AG09309 (cell line): ENCODE measurements at places on chromosomes 13 and 19.

DNA sequence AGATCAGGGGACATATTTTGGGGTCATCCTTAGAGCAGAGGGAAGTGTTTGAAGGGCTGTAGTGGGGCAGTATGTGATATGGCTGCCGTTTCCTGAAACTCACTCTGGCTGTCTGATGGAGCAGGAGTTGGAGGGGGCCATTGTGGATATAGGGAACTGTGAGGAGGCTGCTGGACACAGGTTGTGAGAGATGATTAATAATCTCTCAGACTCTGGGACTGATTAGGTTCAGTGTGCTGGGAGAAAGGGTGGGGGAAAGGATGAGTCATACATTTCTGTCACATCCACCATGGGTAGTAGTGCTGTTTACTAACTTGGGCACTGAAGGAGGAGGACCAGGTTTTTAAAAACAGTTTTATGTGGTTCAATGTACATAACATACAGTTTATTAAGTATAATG, 4.8 kb downstream of the B3GLCT start:
- no peak for DNase-seq

GRCh38 chr19:42295831-42296525, 6.0 kb upstream of the PRR19 start:
- no peak for DNase-seq

GRCh38 chr13:89255844-89256406, 1584.8 kb downstream of the SLITRK5 start:
- DNase-seq = no peak

DNA sequence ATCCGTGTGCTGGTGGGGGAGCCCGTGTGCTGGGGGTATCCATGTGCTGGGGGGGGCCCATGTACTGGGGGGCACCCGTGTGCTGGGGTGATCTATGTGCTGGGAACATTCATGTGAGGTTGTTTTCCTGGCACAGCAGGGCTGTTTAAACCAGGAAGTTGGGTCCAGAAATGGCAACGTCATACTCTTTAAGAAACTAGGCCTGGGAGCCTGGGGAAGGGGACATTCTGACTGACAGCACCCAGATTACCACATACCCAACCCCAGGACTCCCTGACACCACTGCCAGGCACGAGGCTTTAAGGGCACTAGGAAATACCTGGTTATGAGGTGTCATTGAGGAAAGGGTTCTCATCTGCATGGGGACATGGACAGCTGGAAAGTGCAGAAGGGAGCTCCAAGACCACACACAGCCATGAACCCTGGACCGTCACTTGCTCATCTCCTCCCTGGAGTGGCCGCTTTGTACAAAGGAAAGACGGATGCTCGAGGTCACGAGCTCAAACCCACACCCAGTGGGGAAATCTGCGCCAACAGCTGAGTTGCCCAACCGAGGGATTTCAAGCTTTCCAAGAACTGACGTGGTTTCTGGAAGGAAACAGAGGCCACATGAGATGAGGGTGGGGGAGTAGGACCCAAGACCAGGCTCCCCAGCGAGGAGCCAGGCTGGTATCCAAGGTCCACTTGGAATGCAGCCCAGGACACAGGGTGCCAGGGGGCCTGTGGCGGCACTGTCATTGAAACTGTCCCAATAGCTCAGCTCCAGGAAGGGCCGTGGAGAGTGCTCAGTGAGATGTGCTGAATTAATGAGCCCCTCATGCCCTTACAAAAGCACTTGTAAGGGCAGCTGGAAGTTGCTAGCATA, 40.9 kb downstream of the RAB20 start:
- DNase-seq = peak; percentile 51

GRCh38 chr13:24071016-24071415, 89.5 kb upstream of the SPATA13 start:
- no peak for DNase-seq

DNA sequence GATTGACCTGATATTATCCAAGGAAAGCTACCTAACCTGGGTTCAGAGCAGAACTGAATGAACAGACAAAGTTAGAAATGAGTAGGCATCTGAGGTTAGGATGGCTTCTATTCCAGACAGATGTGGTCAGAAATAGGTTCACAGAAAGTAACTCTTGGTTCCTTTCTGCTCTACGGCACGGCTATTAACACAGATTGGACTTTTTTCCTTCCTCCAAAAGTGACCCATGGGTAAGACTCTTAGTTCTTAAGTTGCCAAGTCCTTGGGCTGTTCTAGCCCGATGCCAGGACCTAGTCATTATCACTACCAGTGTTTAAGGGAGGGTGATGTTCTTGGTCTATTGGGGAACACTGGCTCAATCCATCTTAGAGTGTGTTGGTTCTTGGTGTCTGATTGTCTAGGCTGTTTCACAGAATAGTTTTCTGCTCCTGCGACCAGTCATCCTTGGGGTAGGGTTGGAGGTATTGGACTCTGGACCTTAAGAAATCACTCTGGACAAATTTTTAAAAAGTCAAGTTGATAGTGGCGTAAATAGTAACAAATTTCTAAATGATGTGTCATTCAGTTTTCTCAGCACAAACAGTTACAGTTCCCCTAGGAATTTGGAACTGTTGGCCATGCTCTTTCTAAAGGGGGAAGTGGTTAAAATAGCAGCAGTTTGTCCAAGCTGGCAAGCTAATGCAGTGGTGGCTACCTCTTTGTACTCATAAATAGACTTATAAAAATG, 60.1 kb upstream of the MYCBP2 start:
- DNase-seq = peak; percentile 95

- DNase-seq = no peak
Observed at GRCh38 chr19:37778613-37779126, 716 bp downstream of the ZNF573 start.

GRCh38 chr13:20667857-20668437, 35.6 kb upstream of the IL17D start:
- DNase-seq = no peak

DNA sequence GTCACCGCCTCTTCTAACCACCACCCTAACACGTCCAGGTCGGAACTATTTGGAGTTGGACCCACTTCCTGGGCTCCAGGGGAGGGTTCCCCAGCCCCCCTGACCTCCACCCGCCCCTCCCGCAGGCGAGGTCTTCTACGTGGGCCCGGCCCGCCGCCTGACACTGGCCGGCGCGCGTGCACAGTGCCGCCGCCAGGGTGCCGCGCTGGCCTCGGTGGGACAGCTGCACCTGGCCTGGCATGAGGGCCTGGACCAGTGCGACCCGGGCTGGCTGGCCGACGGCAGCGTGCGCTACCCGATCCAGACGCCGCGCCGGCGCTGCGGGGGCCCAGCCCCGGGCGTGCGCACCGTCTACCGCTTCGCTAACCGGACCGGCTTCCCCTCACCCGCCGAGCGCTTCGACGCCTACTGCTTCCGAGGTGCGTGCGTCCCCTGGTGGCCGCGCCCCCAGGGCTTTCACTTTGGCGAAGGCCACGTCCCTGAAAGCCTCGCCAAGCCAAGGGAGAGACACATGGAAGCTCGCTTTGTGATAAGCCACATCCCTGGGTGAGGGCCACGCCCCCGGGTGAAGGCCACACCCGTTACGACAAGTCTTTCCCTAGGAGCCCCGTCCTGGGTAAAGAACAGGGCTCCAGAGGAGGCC, 13.2 kb downstream of the NCAN start:
- peak; percentile 1 for DNase-seq

DNA sequence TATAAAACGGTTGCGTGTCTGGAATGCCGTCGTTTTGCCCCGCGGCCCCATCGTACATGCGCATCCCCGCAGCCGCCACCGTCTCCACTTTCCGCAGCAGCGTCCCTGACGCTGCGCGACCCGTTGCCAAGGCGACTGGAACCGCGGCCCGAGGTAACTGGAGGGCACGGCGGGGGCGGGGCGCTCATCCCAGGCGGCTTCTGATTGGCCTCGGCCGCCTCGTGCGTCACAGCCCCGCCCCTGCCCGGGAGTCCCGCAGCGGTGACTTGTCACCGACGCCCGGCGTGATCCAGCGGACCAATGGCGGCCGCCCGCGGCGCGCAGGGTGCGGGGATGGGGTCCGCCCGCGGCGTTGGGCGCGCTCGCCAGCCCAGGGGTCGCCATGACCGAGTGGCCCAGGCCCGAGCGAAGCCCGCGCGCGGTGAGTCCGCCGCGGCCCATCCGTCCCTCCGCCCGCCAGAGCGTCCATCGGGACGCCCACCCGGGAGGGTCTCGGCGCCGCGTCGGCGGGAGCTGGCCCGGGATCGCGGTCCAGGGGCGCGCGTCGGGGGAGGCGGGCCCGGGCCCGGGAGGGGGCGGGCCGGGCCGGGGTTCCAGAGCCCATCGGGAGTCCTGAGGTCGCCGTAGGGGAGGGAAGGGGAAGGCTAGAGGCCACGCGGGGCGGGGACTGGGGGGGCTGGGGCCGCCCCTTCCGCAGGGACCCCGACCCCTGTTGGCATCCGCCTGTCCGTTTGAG, at the start of gene ZSCAN1:
Gene ZSCAN1 (plus strand): TSS at position 285 of the 736 bp plus-strand sequence. CDS start 3,812 bp downstream, outside the sequence.
- no peak for DNase-seq

DNA sequence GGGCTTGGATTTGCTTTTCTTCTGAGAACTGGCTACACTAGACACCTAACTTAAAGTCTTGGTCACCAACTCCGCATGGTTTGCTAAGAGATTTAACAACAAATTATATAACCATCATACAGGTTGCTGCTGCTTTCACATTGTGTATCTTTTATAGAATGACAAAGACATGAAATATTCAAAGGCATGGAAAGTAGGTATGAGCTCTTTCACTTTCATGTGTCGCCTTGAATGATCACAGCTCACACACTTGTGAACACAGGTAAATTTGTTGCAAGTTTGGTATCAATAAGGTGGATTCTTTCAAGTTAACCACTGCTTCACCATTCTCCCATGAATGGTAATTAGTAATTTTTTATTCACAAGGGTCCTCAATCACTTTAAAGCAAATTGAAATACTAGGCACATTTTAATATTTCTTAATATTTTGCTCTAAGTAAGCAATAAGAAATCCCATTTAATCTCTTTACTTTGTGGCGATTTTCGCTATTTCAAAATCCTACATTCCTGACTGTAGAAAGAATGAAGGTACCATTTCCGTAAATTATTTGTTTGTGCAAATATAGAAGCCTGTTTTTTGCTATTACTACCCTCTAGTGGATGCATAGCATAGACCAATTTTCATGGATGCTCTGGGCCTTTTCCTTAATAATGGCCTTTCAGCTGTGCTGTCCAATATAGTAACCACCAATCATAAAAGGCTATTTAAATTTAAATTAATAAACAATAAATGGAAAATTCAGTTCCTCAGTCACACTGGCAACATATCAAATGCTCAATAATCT, 45.5 kb upstream of the FREM2 start:
- no peak for DNase-seq

- peak; percentile 33 for DNase-seq
Observed at GRCh38 chr13:82717249-82717648, 1165.0 kb downstream of the SLITRK1 start.

DNA sequence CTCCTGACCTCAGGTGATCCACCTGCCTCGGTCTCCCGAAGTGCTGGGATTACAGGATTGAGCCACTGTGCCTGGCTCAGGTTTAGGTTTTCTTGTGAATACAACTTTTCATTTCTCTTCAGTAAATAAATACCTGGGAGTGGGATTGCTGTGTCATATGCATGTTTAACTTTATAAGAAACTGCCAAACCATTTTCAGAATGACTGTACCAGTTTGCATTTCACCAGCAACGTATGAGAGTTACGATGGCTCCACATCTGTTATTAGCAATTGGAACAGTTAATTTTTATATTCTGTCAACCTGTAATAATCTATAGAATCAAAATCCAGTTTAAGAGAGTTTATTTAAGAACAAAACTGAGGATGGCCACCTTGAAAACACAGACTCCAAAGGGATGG, 52.2 kb downstream of the TEX26 start:
- DNase-seq = no peak

- no peak for DNase-seq
Observed at GRCh38 chr19:32824916-32825608, 44.5 kb downstream of the SLC7A9 start.
